ENCODE measurements at places on chromosomes 11 and 22. TPM values are rescaled to one million over a fixed set of nuclear protein-coding genes. Genes with fewer than 3 reads are reported as not detected.

DNA sequence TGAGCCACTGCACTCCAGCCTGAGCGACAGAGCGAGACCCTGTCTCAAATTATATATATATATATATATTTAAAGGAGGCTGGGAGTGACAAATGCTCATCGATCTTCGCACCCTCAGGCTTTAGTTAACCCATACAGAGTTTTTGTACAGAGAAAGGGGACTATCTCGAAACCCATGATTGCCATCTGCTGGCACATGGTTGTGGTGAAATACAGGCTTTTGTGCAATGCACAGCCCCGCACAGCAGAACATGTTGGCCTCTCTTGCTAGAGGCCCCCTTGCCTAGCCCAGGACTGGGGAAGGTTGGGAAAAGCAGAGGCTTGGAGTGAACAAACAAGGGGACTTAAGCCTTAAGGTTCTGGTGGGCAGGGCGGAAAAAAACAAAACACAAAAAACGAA, 3.6 kb downstream of the MYBPC3 start:
- H3K27ac ChIP-seq = no peak overlapping the region
- no peak for DNase-seq
- no peaks in the 10 kb centered on the region for H3K27me3 ChIP-seq
- H3K4me1 ChIP-seq = no peaks in the 10 kb centered on the region
- H3K4me3 ChIP-seq = no peak overlapping the region
- H3K36me3 ChIP-seq = no peaks in the 10 kb centered on the region

KCNJ1 gene
- not detected for total RNA-seq

DNA sequence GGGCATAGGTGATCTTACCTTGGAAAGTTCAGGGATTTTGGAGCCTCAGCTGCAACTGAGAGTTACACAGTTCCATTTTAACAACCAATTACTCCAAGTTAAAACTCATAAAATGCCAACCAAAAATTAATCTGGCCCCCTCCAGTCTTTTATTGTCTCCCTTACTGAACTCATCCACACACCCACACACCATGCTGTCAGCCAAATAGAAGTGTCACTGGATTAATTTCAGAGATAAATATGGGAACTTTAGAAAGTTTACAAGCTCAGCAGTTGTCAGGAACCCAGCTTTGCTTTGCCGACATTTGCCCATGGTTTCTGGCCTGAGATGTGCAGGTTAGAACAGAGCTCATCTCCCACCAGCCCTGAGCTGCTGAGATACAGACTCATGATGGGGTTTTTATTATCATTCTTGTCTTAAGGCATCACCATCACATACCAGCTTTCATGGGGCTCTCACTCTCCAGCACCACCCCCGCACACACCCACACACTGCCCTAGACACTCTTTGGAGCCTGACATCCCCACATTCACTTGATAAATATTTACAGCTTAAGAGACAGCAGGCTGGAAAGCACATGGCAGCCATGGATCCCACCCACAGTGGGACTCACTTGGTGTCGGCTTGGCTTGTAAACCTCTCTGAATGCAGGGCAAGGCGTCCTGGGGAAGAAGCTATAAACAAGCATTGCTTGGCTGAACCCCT, 23.7 kb upstream of the CTR9 start:
- H3K4me3 ChIP-seq = no peak overlapping the region
- DNase-seq = no peak
- peak overlapping the region; percentile 43 for H3K27ac ChIP-seq
- peaks cover 6% of the 10 kb centered on the region for H3K4me1 ChIP-seq
- H3K36me3 ChIP-seq = no peaks in the 10 kb centered on the region

DNA sequence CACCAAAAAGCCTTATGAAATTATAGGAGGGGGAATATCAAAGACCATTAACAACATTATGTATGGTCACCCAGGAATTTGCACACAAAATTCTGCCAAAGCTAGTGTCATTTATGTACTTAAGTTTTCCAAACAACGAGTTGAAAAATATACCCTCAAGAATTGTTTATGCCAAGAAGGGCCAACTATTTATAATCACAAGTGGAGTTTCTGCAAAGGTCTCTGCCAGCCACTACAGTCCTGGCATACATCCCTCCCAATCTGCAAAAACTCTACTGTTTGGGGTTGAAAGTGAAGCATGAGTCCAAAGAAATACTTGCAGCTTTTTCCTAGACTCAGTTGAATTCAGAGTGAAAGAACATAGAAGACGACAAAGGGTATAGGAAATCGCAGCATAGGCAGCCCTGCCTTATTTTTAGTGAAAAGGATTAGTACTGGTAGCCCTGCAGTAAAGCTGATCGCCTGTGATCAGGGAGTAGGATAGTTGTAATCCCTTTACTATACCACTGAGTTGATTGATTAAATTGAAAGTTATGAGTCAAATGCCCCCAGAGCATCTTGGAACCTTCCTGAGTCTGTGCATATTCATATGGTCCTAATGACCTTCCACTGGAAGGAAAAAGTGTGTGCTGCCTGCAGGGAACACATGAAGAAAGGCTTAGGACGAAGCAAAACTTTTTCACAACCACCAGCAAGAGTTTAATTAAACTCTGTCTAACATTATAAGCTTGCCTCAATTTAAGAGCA, 144.0 kb downstream of the SPON1 start:
- no peak overlapping the region for H3K4me3 ChIP-seq
- H3K36me3 ChIP-seq = no peaks in the 10 kb centered on the region
- H3K27ac ChIP-seq = no peak overlapping the region
- DNase-seq = no peak

DNA sequence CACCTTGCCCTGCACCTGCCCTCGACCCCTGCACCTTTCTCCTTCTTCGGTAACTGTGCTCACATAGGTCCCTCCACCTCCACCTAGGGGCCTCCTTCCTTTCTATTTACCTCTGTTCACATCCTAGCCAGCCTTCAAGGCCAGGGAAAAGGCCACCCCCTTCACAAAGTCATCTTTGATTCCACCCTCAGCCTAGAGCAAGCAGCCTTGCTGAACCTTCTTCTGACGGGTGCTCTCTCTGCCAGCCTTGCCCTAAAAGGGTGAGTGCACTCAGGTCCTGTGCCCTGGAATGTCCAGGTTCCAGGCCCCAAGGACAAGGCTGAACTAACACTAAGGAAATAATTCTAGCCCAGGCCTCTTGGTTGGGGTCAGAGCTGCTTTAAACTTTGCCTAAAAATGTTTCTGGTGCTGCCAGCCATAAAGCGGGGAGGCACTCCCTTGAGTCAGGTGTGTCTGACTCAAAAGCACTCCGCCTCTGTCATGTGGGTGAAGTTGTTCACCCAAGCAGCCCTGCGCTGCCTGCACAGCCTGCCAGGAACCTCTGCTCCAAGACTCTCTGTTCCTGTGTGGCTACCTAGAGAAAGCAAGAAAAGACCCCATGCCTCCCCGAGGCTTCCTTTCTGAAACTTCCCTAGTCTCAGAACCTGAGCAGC, 9.2 kb upstream of the FAM83F start:
- H3K27me3 ChIP-seq = peaks cover 30% of the 10 kb centered on the region
- no peaks in the 10 kb centered on the region for H3K36me3 ChIP-seq
- no peak for DNase-seq
- H3K4me3 ChIP-seq = no peak overlapping the region
- H3K27ac ChIP-seq = no peak overlapping the region
- H3K4me1 ChIP-seq = no peaks in the 10 kb centered on the region

MOGAT2 gene
- total RNA-seq = not detected

AP2A2 gene
- 102 TPM for total RNA-seq

GRCh38 chr22:42430528-42431125, 1.6 kb downstream of the NFAM1 start:
- no peak for DNase-seq
- H3K27ac ChIP-seq = no peak overlapping the region
- H3K4me3 ChIP-seq = no peak overlapping the region

TRMT112 gene
- total RNA-seq = 174 TPM

GRCh38 chr11:12092714-12093113, 17.7 kb upstream of the MICAL2 start:
- DNase-seq = no peak
- peaks cover 48% of the 10 kb centered on the region for H3K4me1 ChIP-seq
- H3K27ac ChIP-seq = peak overlapping the region; percentile 83
- no peaks in the 10 kb centered on the region for H3K27me3 ChIP-seq

GRCh38 chr11:8784954-8785353, 102.4 kb downstream of the RPL27A start:
- no peaks in the 10 kb centered on the region for H3K27me3 ChIP-seq
- no peak overlapping the region for H3K27ac ChIP-seq
- no peak overlapping the region for H3K4me3 ChIP-seq
- DNase-seq = no peak

DNA sequence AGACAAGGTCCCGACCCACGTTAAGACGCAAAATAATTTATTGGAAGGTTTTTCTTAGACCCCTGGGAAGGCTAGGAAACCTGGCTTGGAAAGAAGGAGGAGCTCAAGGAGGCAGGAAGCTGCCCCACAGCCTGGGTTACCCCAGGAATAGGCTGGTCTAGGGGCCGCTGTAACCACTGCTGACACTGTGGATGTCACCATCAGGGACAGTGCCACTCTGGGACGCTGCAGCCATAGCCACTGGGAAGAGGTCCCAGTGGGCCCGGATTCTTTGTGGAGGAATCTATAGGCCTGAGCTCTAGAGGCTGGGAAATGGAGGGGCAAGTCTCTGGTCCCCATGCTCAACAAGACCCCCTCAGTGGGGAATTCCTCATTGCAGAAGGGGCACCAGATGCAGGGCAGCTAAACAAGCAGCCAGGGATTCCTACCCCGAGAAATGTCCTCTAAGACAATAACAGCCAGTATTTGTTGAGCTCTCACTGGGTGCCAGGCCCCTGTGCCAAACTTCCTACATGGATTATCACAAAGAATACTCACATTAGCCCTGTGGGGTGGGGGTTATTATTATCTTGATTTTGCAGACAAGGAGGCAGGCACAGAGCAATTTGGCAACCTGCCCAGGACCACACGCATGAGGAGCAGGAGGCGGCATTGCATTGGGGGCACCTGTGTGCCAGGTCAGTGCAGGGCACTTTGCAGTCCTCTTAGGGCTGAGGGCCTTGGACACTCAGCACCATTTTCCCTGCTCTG, 19.5 kb upstream of the CHKA start:
- H3K4me3 ChIP-seq = no peak overlapping the region
- no peaks in the 10 kb centered on the region for H3K4me1 ChIP-seq

Measured in osteocyte (in vitro differentiated cells).